Activated CD4-positive, alpha-beta T cell treated with anti-CD3 and anti-CD28 coated beads for 48 hours (primary cell): ENCODE measurements at places on chromosomes 2 and 18.

DNA sequence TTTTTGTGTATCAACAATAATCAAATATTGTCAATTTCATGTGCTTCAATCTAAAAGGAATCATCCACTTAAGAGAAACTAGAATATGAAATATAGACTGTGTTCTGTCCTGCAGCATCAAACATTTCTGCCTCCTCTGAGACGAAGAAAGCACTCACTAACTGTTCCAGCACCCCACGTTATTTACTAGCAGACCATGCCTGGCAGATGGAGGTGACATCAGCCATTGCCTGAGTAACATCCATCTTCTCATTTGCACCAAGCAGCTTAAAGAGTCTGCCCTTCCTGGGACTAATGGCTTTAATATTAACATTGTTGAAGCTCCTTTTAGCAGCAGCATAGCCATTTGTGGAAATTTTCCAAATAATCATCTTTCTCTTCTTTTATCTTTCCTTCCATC, 25.7 kb downstream of the SGPP2 start:
- no peak for DNase-seq

DNA sequence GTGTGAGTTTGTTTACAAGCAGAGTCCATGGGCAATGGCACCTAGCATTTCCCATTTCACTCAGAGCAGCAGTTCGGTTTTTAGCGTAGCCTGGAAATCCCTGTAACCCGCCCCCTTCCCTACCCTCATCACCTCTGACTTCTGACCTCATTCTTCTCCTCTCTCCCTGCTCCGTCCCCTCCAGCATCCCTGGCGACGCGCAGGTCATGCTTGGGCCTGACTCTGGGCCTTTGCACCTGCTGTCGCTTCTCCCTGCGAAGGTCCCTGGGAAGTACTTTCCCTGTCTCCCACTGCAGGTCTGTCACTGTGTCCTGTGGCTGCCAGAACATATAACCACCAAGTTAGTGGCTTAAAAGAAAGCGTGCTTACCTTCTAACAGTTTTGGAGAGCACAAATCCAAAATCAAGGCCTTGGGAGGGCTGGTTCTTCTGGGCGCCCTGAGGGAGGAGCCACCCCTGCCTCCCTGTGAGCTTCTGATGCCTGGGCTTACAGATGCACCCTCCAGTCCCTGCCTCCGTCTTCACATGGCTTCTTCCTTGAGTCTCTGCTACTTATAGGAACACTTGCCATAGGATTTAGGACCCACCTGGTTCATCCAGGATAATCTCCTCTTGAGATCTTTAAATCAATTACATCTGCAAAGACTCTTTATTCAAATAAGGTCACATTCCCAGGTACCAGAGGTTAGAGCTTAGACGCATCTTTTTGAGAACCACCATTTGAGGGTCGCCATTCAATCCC, 8.1 kb upstream of the RAB17 start:
- no peak for DNase-seq

GRCh38 chr18:21270453-21270852, 28.4 kb downstream of the GREB1L start:
- DNase-seq, result no peak

DNA sequence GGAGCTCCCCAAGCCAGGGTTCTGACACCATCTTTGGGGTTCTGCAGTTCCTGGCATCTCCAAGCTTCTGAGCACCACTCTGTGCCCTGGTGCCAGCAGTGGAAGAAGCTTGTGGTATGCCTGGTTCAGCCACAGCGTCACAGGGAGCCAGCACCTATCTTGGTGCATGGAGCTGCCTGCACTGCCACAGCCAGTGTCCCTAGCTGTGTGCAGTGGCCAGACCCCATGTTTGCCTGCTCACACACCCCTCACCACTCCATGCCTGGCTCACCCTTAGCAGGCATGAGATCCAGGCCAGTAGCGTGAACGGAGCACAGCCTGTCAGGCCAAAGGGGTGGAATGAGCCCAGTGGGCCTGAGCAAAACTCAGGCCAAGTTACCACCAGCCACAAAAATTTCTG, 290.2 kb upstream of the LRATD1 start:
- DNase-seq, result no peak

GRCh38 chr2:217902379-217903141, 100.2 kb downstream of the TNS1 start:
- DNase-seq, result no peak

GRCh38 chr2:6920743-6921064, 3.5 kb downstream of the RNF144A start:
- no peak for DNase-seq

GRCh38 chr2:50125246-50125645, 906.7 kb downstream of the NRXN1 start:
- no peak for DNase-seq

DNA sequence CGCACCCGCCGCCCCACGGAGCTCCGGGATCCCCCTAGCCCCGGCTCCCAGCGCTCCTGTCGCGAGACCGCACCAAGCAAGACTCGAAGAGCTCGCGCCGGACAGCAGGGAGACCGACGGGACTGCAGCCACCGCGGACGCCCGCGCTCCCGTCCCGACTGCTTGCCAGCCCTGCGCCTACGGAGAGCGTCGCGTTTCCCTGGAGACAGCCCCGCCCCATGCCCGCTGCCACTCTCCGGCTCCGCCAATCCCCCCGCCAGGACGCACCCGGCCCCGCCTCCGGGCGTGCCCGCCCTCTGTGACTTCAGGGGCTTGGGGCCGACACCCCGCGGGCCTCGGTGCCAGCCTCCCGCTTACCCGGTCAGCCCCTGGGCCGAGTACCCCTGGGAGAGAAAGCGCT, at the start of gene ANKMY1:
Gene ANKMY1, minus strand, starts transcription at position 181 of the 400 bp plus-strand sequence. CDS start 653 bp downstream, outside the sequence.
- peak; percentile 85 for DNase-seq

GRCh38 chr2:138757384-138757783, 22.8 kb downstream of the NXPH2 start:
- no peak for DNase-seq

- no peak for DNase-seq
These were observed 20.1 kb upstream of the TNP1 start for GRCh38 chr2:216879727-216880508.

- DNase-seq, result no peak
These were observed 1.3 kb downstream of the TANC1 start for GRCh38 chr2:158969715-158970240.

- DNase-seq, result no peak
These were observed 6.5 kb upstream of the IMPA2 start for GRCh38 chr18:11974741-11975325.

DNA sequence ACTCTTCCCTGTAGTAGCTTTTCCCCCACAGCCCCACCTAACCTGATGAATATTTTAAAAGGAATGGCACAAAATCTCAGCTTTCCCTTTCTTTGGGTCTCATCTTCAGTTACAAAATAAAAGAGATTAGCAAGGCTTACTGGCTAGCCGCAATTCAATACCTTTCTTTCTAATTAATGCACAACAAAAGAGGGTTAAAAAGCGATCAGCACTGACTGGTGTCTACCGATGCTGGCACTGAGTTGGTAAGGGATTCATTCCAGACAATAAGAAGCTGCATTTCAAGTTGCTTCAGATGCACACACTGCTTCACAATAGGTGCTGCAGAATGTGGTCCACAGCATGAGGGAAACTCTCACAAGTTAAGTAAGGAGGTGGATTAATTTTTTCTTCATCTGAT, 41.9 kb downstream of the HDHD2 start:
- no peak for DNase-seq

GRCh38 chr2:233844064-233844807, 10.1 kb downstream of the HJURP start:
- DNase-seq, result no peak

DNA sequence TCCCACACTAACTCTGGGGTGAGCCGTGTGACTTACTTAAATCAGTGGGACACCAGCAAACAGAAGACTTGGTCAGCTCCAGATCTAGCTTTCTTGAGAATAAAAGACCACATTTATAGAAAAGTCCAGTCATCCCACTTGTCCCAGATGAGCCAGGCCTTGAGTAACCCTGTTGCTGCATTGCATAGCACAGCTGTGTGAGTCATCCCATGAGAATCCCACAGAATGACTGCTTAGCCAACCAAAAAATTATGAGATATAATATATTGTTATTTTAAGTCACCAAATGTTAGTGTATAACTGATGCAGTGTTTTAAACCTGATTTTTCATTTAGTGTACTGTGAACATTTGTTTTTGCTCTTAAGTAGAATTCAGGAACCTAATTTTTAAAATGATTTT, 94.2 kb upstream of the FSHR start:
- no peak for DNase-seq

DNA sequence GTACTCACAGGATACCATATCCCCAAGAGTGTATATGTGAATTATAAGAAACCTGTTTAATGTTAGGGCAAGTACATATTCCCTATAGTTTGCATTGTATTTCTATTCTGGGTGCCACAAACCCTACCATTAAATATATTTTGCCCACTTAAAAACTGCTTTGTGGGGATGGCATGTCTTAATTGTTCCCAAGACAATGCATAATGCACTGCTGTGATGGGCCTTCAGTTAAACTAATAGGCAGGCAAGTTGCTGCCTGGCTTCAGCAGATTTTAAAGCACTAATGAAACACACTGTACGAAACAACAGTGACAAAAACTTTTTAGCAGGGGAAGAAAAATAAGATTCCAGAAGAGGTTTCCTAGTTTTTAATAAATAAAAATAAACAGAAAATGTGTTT, 104.8 kb upstream of the VRK2 start:
- no peak for DNase-seq

- no peak for DNase-seq
These were observed 247.5 kb downstream of the NBAS start for GRCh38 chr2:15313657-15314056.

- DNase-seq, result no peak
These were observed 201.3 kb downstream of the EPHA4 start for GRCh38 chr2:221370857-221371211.

GRCh38 chr2:26630669-26631360, 10.4 kb downstream of the CIB4 start:
- DNase-seq, result no peak

- no peak for DNase-seq
These were observed 391.2 kb downstream of the PTPRM start for GRCh38 chr18:7958081-7958896.

GRCh38 chr18:42271647-42272414, 316.8 kb downstream of the PIK3C3 start:
- no peak for DNase-seq

DNA sequence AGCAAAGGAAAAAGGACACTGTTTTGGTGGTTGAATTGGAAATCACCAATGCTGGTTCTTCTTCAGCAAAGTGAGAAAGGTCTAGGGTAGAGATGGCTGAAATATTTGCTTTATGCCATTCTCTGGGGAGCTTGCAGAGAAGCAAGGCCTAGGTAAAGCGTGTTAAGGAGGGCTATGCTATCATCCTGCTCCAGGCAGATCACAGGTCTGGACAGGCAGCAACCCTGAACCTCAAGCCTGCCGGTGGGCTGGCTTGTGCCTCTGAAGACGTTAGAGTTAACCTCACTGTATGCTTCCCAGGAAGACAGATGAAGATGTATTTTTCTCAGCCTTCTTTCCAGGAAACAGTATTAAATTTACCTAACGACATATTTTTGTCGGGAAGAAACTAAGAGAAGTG, 138.5 kb upstream of the LYPD6 start:
- DNase-seq, result no peak

- peak; percentile 29 for DNase-seq
These were observed 40.7 kb downstream of the CTDP1 start for GRCh38 chr18:79720359-79720733.

GRCh38 chr2:67232936-67233335, 164.2 kb upstream of the ETAA1 start:
- DNase-seq, result no peak

GRCh38 chr2:148238561-148238960, 217.7 kb downstream of the MBD5 start:
- no peak for DNase-seq
